Stimulated activated CD4-positive, alpha-beta T cell treated with anti-CD3 and anti-CD28 coated beads, TNF-alpha, amount 100 ng/mL, for 24 hours (primary cell): ENCODE measurements at places on chromosomes 2 and 18.

DNA sequence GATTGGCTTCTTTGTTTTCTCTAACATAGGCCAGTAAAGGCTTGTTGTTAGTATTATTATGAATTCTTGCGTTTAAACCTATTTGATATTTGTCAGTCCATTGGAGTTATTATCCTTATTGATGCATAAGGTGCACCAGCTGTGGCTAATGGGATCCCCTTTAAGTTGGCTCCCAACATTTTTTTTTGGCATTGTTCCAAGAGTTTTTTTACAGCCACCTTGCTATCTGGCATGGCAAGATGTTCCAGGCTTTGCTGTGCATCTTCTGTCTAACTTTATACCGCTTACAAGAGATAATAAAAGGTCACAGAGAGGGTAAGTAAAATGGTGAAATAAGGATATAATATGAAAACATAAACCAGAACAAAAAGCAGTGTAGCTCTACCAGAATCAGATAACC is 157.5 kb upstream of the TACR1 start:
- no peak for DNase-seq

DNA sequence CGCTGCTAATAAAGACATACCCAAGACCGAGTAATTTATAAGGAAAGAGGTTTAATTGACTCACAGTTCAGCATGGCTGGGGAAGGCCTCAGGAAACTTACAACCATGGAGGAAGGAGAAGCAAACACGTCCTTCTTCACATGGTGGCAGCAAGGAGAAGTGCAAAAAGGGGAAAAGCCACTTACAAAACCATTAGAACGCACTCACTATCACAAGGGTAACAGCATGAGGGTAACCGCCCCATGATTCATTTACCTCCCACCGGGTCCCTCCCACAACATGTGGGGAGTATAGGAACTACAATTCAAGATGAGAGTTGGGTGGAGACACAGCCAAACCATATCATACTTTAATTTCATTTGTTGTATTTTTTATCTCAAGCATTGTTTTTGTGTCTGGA is 67.5 kb downstream of the ATP9B start:
- DNase-seq: no peak

- no peak for DNase-seq
Measured at GRCh38 chr2:63054841-63055225, 4.2 kb downstream of the OTX1 start.

- DNase-seq: no peak
Measured at GRCh38 chr2:46554397-46554796, 75.0 kb downstream of the TMEM247 start.

DNA sequence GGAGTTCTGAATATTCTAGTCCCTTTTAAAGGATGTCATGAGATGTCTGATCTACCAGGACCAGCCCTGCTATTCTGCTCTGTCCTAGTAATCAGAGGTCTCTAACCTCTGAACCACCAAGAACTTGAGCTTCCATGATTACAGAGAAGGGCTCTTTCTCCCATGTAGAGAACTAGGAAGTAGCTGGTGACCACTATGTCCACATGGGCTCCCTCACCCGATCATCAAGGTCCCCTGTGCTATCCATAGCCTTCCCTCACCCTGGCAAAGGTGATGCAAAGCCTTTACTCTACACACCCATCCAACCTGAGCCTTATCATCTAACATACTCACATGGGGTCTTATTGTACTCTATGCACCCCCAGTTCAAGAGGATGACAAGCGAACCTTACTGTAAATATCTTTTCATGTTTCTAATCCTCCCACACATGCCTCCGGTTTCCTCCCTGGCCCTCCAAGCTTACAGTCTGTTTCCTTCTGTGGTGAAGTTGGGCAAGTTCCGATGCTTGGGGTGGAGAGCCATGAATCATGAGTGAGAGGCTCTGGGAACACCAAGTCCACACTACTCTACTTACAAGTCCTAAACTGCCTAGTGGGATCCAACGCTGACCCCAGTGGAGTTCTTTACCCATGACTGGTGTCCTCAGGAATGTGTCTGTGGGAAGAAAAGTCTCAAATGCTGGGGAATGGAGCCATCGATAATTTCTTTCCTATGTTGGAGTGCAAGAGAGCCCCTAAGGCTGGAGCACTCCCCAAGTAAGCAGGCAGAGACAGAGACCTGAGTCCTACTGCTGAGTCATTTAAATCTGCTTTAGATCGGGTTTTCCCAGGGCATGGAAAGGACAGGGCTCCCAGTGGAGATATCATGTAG is 73.3 kb upstream of the KLF7 start:
- DNase-seq: peak; percentile 44

DNA sequence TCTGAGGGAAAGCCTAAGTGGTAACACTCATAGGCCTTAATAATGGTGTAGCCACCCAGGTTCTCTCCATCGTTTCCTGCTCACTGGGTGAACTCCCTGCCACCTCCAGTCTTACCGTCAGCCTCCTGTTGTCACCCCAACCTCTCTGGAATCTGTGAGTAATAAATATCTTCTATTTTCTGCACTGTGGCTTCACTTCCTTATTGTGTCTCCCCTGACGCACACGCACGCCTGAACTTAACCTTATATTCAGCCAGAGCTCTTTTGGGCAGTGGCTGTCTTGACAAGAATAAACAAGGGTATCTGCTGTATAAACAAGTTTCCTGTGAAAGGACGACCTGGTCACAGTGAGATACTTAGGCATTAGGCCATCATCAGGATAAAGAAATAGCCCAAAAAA is 467.2 kb downstream of the SPAG16 start:
- DNase-seq: no peak

- no peak for DNase-seq
Measured at GRCh38 chr2:83240611-83241010, 1218.5 kb downstream of the SUCLG1 start.

- DNase-seq: no peak
Measured at GRCh38 chr2:53701221-53701620, 66.4 kb upstream of the CHAC2 start.

DNA sequence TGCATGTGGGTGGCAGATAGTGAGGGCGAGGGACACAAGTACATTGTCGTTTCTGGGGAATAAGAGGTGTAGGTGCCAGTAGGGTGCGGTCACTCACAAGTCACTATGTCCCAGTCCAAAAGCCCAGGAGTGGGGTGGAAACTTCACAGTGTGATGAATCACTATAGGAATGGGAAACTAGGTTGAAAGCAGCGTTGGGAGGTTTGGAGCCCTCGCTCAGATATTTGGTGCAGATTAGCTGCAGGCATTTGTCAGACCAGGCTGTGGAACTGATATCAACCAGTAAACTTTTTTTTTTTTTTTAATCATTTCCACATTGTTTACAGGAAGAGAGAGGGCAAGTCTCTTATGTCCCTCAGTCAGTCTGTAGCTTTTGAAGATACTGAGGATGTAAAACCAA is 121.8 kb downstream of the CERS6 start:
- no peak for DNase-seq

DNA sequence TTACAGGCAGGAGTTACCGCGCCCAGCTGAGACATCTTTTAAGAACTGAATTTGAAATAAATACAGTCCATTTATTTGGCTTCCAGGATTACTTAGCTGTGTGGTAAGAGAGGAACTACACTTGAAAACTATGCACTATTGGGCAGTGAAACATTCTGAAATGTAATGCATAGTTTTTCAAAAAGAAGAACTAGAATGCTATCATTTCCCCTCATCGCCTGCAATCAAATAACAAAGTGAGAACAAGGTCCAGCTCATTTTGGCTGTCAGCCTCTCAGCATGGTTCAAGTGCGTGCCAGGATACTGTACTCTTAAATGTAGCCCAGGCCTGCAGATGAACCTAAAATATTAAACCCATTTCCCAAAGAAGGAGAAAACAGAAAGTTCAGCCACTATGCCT is 76.6 kb upstream of the ARL5A start:
- no peak for DNase-seq

DNA sequence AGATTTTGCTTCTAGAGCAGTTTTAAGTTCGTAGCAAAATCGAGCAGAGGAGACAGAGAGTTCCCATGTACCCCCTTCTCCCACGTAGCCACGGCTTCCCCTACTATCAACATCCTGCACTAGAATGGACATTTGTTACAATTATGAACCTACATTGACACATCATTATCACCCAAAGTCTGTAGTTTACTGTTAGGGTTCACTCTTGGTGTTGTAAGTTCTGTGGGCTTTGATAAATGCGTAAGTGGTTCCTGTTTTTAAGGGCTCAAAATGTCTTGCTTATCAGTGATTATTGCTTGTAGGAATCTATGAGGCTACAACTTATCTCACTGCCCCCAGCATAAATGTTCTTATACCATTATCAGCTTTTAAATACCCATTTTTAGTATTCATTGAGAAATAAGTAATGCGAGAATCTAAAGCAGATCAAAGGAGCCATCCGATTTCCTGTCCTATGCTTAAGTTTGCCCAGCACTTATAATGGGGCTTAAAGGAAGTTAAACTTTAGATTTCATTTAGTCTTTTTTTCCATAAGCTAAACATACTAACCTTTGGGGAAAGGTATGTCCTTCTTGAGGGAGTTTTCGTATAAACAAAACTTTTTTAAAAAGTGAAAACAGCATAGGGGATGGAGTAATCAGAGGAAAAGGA is 118.7 kb downstream of the HAUS1 start:
- DNase-seq: no peak

DNA sequence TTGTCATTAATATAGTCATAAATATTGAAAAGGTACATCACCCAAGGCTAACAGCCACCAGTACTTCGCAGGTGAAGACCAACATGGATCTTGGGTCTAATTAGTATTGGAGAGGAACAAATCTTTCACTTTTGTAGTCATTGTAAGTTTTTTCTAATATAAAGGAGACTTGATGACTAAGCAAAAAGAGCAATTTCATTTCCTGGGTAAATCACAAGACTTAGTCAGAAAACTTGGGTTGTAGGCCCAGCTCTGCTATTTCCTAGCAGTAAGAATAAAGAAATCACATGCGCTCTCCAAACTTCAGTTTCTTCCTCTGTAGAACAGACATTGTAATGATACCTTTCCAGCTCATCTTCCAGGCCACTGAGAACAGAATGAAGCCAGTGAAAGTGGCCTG is 40.9 kb downstream of the NRP2 start:
- no peak for DNase-seq

DNA sequence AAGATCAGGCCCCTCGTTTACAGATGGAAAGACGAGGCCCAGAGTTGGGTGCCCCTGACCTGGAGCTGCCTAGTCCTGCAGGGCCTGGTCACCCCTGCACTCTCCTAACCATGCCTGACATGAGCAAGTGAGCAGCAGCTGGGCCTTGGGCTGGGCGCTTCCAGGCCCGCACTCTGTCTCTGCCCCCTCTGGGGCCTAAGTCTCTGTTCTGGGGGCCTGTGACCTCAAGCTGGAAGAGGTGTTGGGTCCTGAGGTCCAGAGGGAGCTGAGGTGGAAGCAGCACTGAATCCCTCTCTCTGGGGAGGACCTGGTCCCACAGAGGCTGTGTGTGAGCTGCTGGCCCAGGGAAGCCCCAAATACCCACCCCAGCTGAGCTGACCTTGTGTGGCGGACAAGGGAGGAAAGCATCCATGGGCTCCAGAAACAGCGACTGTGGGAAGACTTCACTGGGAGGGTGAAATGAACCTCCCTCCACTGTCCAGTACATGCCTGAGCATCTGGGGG is 46.1 kb upstream of the GPC1 start:
- DNase-seq: no peak

DNA sequence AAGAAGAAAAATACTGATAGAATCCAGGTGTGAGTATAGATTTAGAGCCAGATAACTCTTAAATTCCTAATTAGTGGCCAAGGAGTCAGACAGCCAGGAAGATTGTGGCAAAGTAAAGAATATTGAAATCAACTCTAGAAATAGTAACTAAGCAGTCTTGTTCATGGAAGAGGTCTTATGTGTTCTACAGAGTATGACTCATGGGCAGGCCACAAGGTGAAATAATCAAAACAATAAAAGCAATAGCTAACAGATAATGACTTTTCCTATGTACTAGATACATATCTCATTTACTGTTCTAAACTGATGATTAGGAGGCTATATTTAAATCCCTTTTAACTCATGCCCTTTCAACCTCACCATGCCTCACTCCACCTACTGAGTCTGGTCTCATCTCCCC is 227.4 kb upstream of the COL3A1 start:
- no peak for DNase-seq

- no peak for DNase-seq
Measured at GRCh38 chr18:1014509-1014908, 109.8 kb downstream of the ADCYAP1 start.

DNA sequence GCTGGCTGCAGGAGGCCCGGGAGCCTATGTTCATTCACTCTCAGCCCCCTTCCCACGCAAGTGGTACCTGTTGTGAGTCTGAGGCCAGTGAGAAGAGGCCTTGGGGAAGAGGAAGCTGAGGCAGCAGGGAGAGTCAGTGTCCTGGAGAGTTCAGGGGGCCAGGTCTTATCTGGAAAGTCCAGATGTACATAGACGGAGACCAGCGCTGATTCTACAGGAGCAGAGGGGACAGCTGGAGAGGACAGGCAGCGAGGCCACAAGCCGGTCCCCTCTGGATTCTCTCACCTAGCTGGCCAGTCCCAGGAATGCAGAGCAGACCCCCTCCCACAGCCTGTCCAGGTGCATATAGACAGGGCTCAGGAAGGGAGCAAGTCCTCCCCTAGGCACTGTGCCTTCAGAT is 29.1 kb upstream of the SELENOI start:
- no peak for DNase-seq

- DNase-seq: no peak
Measured at GRCh38 chr2:19579461-19579860, 221.0 kb upstream of the OSR1 start.

DNA sequence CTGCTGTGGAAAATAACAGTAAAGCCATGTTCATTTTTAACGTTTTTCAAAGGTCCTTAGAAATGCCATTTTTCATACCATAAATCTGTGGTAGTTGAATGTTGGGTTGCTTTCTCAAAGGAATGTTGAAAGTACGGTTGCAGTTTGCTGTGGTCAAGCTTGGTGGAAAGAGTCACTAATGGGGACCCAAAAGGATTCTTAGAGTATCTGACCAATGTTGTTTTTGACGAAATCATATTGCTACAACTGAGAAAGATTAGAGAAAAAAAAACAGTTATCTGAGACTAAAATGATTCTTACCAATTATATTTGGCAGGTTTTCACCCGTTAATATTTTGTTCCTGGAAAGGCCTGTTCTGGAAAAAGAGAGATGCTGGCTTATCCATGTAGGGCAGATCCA is 439.5 kb upstream of the ETAA1 start:
- no peak for DNase-seq

DNA sequence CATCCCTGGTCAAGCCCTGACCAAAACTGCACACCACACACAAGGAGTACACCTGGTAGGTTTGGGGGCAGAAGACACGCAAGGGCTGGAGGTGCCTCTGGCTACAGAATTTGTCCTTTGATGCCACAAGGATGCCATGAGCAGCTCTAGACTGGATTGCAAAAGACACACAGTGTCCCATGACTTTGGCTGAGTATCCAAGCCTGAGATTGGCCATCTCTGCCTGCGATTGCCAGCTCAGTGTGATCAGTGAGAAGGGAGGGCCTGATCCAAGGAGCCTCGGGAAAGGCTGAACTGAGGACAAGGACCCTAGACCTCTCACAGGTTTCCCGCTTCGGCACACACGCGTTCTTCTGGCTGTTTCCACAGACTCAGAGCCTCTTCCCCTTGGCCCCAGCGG is 60.0 kb upstream of the FOSL2 start:
- no peak for DNase-seq

GRCh38 chr2:164009756-164010337 is 274.0 kb upstream of the FIGN start:
- DNase-seq: no peak

GRCh38 chr2:10941383-10941782 is 29.6 kb downstream of the KCNF1 start:
- DNase-seq: no peak

GRCh38 chr2:9484533-9484932 is 10.2 kb downstream of the IAH1 start:
- no peak for DNase-seq
